ENCODE measurements at places on chromosomes 5 and 9. TPM values are rescaled to one million over a fixed set of nuclear protein-coding genes. Genes with fewer than 3 reads are reported as not detected.

Gene PITX1
- polyA plus RNA-seq = not detected

GRCh38 chr9:37564916-37565315 is 11.3 kb downstream of the FBXO10 start:
- peak overlapping the region; percentile 79 for H3K4me3 ChIP-seq
- peaks cover 13% of the 10 kb centered on the region for H3K36me3 ChIP-seq
- peak overlapping the region; percentile 90 for H3K27ac ChIP-seq
- H3K27me3 ChIP-seq = no peaks in the 10 kb centered on the region
- DNase-seq = no peak

Gene SPOCK1
- polyA plus RNA-seq = not detected

GRCh38 chr9:37167456-37168047 is 47.2 kb downstream of the ZCCHC7 start:
- H3K27me3 ChIP-seq = no peaks in the 10 kb centered on the region
- peaks cover 38% of the 10 kb centered on the region for H3K36me3 ChIP-seq
- no peak for DNase-seq

GRCh38 chr9:5392285-5392684 is 45.4 kb downstream of the PLGRKT start:
- DNase-seq = no peak
- H3K27ac ChIP-seq = no peak overlapping the region
- H3K4me1 ChIP-seq = no peaks in the 10 kb centered on the region
- no peaks in the 10 kb centered on the region for H3K27me3 ChIP-seq
- H3K4me3 ChIP-seq = no peak overlapping the region
- no peaks in the 10 kb centered on the region for H3K36me3 ChIP-seq

Gene TLR4
- polyA plus RNA-seq = 1.7 TPM

Gene DMRTA1
- not detected for polyA plus RNA-seq

Gene ADGRV1
- 0.62 TPM for polyA plus RNA-seq

- no peaks in the 10 kb centered on the region for H3K4me1 ChIP-seq
- no peak overlapping the region for H3K27ac ChIP-seq
- peaks cover 7% of the 10 kb centered on the region for H3K27me3 ChIP-seq
- no peak overlapping the region for H3K4me3 ChIP-seq
- H3K36me3 ChIP-seq = no peaks in the 10 kb centered on the region
- peak; percentile 49 for DNase-seq
These were observed 56.7 kb upstream of the SLC28A3 start for GRCh38 chr9:84397151-84397728.

GRCh38 chr5:164581889-164582288 is 1076.5 kb downstream of the MAT2B start:
- DNase-seq = no peak
- no peaks in the 10 kb centered on the region for H3K4me1 ChIP-seq
- H3K27ac ChIP-seq = no peak overlapping the region
- no peaks in the 10 kb centered on the region for H3K27me3 ChIP-seq

GRCh38 chr9:107712390-107712789 is 222.8 kb upstream of the KLF4 start:
- H3K4me1 ChIP-seq = no peaks in the 10 kb centered on the region
- H3K27ac ChIP-seq = no peak overlapping the region
- H3K27me3 ChIP-seq = peaks cover 12% of the 10 kb centered on the region
- H3K4me3 ChIP-seq = no peak overlapping the region

GRCh38 chr5:59654691-59655090 is 238.8 kb downstream of the PDE4D start:
- H3K27me3 ChIP-seq = no peaks in the 10 kb centered on the region
- no peak overlapping the region for H3K4me3 ChIP-seq
- H3K27ac ChIP-seq = no peak overlapping the region
- DNase-seq = no peak

DNA sequence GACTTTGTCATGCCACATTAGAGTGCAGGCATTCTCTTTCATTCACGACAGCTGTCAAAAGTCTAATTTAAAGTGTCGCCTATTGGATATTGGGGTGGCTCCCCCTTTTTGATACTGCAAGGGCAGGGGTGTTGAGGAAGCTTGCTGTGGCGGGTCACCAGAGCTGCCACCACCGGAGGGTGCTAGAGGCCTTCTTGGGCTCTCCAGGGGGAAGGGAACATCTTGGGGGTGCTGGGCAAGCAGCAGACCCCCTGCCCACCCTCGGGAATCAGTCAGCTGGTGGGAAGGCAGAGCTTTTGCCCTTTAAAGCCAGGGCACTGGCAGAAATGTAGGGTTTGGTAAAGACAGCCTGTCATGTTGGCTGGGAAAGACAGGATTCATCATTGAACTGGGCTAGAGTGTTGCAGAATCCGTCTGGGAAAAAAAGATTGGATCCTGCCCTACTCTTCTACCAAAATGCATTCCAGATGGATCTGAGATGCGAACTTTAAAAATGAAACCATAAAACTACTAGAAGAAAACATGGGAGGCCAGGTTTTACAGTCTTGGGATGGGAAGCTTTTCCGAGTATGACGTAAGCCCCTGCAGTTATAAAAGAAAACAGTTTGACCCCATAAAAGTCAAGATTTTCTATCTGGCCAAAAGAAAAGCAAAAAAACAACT is 22.3 kb downstream of the COL5A1 start:
- no peaks in the 10 kb centered on the region for H3K36me3 ChIP-seq
- no peak overlapping the region for H3K4me3 ChIP-seq
- H3K4me1 ChIP-seq = no peaks in the 10 kb centered on the region
- no peaks in the 10 kb centered on the region for H3K27me3 ChIP-seq
- DNase-seq = no peak
- H3K27ac ChIP-seq = no peak overlapping the region

- no peak overlapping the region for H3K4me3 ChIP-seq
- H3K27me3 ChIP-seq = no peaks in the 10 kb centered on the region
- H3K4me1 ChIP-seq = no peaks in the 10 kb centered on the region
- H3K36me3 ChIP-seq = no peaks in the 10 kb centered on the region
These were observed 125.1 kb downstream of the NPR3 start for GRCh38 chr5:32836176-32836575.

Gene ZNF454
- 0.40 TPM for polyA plus RNA-seq

DNA sequence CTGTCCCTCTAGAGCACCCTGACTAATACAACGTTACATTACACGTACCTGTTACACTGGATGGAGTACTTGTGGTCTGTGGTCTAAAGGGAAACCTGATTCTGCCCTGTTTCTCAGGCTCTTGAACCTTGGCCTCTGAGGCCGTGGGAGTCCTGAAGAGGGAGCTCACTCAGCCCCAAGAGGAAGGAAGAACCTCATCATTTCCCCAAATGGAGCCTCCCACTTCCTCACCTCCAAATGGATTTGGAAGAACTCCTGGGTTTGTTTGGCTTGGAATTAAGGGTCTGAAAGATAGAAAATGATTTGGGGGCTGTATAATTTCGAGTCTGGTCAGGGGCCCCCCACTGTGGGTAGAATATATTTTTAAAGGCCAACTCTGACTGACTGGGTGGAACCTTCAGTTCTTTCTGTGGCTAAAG is 200.2 kb downstream of the SEMA6A start:
- no peak overlapping the region for H3K27ac ChIP-seq
- H3K27me3 ChIP-seq = no peaks in the 10 kb centered on the region
- no peak overlapping the region for H3K4me3 ChIP-seq
- peaks cover 9% of the 10 kb centered on the region for H3K36me3 ChIP-seq

Gene FREM1
- not detected for polyA plus RNA-seq

Gene FOXI1
- not detected for polyA plus RNA-seq

Data from naive B cell (primary cell).